ENCODE measurements at places on chromosomes 16 and 17. TPM values are rescaled to one million over a fixed set of nuclear protein-coding genes. Genes with fewer than 3 reads are reported as not detected.
A peak's percentile ranks its signal among the peaks of the same experiment; 100 is the strongest.

The TMEM235 gene
- not detected for total RNA-seq

The ZNF207 gene
- 113 TPM for total RNA-seq

The SBK1 gene
- 0.09 TPM for total RNA-seq

The DNAI2 gene
- total RNA-seq: not detected

The KRTAP4-9 gene
- total RNA-seq: not detected

The C17orf78 gene
- total RNA-seq: not detected

The CCL3 gene
- total RNA-seq: 2.0 TPM

The TMEM231 gene
- 6.8 TPM for total RNA-seq

The ABCC1 gene
- 27.8 TPM for total RNA-seq

DNA sequence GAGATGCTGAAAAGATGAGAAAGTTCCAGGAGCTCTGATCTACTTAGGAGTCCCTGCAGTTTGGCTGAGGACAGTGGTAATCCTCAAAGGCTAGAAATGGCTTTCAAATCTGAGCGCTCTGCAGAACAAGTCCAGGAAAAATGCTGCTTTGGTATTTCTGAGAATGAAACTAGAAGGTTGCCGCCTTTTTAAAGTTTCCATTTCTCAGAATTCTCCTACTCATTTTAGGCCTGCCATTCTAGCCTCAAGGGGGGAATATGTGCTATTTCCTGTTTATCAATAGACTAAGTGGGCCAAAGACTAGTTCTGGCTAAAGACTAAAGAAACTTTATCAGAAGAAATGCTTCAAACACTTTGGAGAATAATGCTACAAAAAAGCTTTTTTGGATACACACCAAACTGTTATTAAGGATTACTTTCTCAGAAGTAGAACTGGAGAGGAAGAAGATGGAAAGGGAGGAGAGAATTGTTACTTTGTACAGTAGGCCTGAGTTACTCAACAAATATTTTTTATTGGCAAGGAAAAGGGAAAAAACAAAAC, at the start of gene SLFN12L:
Gene SLFN12L (minus strand): TSS at position 78 of the 541 bp plus-strand sequence. CDS start 15,314 bp downstream, outside the sequence.
- no peak for DNase-seq

- no peak for DNase-seq
Measured at GRCh38 chr17:82674656-82675475, 23.6 kb downstream of the RAB40B start.

- peak; percentile 57 for DNase-seq
Measured at GRCh38 chr16:21565861-21566669, 33.3 kb upstream of the METTL9 start.

GRCh38 chr17:30351735-30352134, 17.9 kb upstream of the TMIGD1 start:
- no peak for DNase-seq

GRCh38 chr17:82327289-82327688, 6.3 kb downstream of the SECTM1 start:
- no peak for DNase-seq

GRCh38 chr17:32155896-32156295, 13.6 kb downstream of the RHOT1 start:
- DNase-seq: no peak

GRCh38 chr16:75160386-75160785, 12.1 kb downstream of the ZFP1 start:
- DNase-seq: no peak

DNA sequence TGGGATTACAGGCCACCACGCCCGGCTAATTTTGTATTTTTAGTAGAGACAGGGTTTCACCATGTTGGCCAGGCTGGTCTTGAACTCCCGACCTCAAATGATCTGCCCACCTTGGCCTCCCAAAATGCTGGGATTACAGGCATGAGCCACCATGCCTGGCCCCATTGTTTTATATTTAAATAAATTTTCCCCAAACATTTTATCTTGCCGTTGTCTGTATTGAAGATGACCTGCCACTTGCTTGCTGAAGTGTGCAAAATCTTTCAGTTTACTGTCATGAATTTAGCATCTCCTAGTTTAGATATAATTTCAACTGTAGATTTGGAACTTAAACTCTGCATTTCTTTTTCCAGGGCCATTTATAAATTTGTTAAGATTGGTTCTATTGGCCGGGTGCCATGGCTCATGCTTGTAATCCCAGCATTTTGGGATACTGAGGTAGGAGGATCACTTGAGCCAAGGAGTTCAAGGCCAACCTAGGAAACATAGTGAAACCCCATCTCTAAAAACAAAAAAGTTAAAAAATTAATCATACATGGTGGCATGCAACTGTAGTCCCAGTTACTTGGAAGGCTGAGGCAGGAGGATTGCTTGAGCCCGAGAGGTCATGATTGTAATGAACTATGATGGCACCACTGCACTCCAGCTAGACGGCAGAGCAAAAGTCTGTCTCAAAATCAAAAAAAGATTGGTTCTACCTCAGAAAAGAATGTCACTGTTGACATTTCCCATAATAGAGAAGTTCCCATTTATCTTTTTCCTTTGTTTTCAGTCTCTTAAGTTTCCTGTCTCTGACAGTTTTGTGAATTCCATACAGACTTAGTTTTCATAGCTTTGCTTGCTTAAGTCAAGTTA, 84.4 kb downstream of the VMP1 start:
- DNase-seq: no peak

DNA sequence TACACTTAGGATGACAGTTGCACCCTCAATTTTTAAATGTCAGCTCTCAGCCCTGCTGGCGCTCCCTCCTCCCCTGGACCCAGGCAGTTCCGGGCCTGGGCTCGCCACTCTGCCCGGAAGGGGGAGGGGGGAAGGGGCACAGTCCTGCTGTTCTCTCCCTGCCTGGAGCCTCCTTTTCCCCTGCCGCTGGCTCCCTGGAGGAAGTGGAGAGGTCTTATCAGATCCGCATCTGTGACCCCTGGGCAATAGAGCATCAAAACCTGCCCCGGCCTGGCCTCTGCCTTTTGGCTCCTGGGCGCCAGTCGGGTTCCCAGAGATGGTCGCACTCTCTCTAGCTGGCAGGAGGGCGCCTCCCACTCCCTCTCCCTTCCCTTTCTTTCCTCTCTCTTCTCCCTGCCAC, 149.3 kb downstream of the IRF8 start:
- DNase-seq: peak; percentile 63

GRCh38 chr17:14690704-14691103, 389.8 kb downstream of the HS3ST3B1 start:
- DNase-seq: no peak

DNA sequence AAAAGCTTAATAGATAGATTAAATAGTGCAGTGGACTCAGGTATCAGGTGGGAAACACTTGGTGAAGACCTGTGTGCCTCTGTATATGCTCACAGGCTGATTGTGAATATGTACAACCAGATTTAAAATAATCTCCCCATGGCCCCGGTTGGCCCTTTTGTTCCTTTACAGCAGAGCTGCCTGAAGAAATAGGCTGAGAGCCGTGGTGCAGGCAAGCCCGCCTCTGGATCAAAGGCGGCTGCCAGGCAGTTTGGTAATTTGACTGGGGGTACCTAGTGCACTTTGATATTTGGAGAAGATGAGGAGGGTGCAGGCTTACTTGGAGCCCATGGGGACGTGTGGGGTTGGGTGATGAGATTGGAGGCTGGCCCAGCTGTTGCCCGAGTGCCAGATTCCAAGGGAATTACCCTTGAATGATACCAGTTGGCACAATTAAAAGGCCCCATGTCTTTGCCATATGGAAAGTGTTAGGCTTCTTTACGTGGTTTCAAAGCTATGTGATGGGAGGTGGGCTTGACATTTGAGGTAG, 5.0 kb downstream of the NKD1 start:
- peak; percentile 58 for DNase-seq

DNA sequence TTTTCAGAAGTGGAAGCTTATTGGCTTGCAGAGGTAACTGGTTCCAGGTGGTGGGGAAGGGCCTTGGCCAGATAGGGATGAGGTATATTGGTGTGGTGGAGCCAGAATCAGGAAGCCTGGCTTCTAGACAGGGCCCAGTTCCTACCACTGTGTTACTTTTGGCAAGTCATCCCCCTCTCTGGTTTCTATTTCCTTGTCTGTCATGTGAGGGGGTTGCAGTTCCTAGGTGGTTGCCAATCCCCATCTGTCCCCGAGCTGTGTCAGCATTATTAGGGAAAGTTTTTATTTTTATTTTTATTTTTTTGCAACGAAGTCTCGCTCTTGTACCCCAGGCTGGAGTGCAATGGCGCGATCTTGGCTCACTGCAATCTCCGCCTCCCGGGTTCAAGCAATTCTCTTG, 3.0 kb downstream of the SMCR8 start:
- DNase-seq: no peak

DNA sequence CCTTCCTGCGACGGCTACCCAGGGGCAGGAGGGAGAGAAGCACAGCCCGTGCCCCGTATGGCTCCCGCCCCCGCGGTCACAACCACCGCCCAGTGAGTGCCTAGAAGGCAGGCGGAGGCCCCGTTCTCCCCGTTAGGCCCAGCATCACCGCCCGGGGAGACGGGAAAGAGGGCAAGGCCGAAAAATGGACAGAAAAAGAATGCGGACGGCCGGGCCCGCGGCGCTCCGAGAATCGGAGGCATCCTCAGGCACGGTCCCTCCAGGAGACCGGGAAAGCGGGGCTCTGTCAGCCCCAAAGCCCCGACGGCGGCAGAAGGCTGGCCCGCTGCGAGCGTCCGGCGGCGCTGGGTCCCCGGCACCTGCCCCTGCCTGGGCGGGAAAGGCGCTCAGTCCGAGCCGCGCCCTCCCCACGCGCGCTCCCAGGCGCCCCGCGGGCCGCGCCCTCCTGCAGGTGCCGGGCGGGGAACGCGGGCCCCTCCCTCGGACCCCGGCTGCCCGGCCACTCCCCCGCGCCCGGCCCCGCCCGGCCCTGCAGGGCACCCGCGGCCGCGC, 407 bp downstream of the MCRIP1 start:
- no peak for DNase-seq

- no peak for DNase-seq
Measured at GRCh38 chr16:88338111-88338510, 44.6 kb upstream of the ZNF469 start.

GRCh38 chr17:3890878-3891219, 2.0 kb downstream of the CAMKK1 start:
- DNase-seq: no peak
